ENCODE measurements at places on chromosomes 11 and 22.
A peak's percentile ranks its signal among the peaks of the same experiment; 100 is the strongest.

GRCh38 chr11:93072229-93072914 lies 102.9 kb downstream of the MTNR1B start:
- DNase-seq: no peak

- no peak for DNase-seq
Measured at GRCh38 chr11:85595285-85595884, 31.8 kb downstream of the DLG2 start.

DNA sequence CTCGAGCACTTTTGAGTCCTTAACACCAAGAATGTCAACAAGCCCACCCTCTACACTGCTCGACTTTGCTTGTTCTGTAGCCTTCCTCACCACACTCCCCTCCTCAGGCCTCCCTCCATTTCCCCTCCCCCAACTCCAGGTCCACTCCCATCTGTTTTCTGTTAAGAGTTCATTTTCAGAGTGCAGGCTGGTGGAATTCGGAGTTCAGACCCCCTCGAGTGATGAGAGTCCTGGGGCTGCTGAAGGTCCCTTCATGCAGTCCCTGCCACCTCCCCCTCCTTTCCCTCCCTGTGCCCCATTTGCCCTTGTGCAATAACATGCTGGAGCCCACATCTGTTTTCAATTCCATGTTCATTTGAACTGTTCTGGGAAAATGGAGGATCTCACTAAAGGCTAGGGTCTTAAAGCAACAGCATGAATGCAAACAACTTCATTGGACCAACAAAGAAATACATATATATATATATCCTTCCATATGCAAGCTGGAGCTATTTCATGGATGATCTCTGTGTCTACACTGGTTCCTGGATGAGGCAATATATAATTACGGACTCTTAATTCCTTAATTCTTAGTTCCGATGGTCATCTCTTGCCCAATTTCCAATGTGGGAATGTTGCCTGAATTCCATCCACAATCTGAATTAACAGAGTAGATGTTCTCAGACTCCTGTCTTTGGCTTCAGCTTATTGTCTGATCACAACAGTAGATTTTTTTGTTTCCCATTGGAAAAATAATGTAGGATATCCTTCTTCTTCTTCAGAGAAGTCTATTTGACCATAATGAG lies 340.4 kb downstream of the ETS1 start:
- DNase-seq: no peak

DNA sequence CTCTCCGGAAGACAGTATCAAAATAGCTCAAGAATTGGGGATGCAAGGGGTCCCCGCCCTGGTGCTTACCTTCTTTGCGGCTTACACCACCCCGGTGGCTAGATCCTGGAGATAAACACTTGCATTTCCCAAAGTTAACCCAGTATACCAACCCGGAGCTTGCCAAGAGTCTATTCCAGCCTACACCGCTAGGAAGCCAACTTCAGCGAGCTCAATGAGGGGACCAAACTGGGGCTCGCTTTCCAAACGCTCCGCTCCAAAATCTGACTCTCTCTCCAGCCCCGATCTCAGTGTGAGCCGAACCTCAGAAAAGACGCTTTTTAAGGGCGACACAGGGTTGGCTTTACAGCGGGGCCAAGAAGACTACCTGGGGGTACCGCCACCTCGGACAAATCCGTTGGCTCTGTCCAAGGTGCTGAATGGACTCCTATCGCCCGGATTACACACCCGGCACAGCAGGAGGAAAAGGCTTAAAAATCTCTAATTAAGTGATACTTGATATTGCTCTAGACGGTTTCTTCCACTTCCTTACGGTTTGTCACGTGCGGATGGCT lies 20.1 kb upstream of the BDNF start:
- DNase-seq: peak; percentile 5

DNA sequence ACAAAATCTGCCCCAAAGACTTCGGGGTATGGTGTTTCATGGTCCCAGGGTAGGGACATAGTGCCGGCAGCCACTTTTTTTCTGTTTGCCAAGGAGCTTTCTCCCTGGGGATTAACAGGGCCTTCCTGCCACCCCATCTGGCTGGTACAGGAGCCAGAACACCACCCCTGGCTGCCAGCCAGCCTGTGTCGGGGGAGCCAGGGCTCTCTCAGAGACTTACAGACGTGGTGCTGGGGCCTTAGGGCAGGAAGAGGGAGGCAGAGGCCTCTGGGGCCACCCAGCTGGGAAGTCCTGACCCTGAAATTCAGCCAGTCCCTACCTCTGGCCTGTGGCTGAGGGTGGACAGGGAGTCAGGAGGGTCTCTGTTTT lies 52.4 kb upstream of the CDON start:
- DNase-seq: no peak
